SW 1271 (cell line): ENCODE measurements at places on chromosomes 3 and 15.

DNA sequence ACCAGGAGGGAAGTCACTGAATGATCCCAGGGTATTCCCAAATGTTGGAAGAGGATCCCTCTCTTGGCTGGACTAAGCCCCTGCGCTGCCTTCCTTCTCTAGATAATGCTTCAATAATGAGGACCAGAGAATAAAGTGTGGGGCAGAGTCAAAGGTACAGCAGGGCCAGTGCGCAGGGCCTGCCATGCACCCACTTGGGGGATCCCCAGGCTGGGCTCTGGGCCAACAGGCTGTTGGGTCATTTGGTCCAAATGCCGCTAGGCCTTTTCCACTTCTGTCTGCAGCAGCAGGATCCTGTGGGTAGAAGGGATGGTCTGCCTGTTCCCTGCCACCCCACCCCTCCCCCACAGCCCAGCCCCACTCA, 5.7 kb upstream of the CLK3 start:
- DNase-seq, result no peak

- DNase-seq, result no peak
Measured at GRCh38 chr3:192246847-192247559, 480.3 kb downstream of the FGF12 start.

GRCh38 chr3:100899440-100900091, 93.7 kb downstream of the ABI3BP start:
- DNase-seq, result no peak

DNA sequence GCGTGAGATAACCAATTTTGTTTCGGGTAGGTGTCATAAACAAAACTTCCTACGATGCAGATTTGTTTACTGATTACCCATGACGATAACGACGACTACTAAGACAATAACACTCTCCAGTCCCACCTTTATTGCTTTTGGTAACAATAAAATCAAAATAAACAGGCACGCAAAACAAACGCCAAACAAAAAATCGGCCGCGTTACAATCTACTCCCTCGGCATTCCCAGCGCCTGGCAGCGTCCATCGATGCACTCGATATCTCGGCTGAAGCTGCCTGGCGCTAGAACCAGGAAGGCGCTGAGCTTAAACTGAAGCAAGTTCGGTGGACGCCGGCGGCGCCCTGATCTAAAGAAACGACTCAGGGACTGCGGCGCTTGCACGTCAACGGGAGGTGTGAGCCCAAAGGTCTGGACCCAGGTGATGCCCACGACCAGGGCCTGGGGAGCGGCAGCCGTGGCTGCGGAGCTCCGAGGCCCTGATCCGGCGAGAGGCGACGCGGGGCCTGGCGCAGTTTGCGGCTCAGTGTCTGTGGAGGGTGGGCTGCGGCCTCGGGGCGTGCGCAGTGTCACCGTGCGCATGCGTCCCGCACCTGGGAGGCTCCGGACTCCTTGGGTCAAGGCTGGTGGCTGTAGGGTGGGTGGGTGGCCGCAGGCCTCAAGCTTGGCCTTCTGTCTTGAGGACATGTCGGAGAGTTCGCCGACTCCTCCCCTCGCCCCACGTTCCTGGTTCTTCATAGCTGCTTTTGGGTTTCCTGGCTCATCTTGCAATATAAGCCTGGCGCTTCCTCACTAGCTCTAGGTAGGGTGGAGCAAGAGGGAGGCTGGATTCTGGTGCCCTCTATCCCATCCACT, at the start of gene RSRC1:
TSS of gene RSRC1 (plus strand) at position 286 of the 854 bp plus-strand sequence. CDS start 12,016 bp downstream, outside the sequence.
- DNase-seq, result peak; percentile 77

DNA sequence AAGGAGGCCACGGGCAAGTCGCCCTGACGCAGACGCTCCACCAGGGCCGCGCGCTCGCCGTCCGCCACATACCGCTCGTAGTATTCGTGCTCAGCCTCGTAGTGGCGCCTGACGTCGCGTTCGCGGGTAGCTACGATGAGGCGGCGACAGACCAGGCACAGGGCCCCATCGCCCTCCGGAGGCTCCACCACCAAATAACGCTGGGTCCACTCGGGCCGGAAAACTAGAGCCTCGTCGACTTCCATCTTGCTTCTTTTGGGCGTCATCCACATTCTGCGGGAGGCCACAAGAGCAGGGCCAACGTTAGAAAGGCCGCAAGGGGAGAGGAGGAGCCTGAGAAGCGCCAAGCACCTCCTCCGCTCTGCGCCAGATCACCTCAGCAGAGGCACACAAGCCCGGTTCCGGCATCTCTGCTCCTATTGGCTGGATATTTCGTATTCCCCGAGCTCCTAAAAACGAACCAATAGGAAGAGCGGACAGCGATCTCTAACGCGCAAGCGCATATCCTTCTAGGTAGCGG, at the start of gene EPM2AIP1:
TSS of gene EPM2AIP1 (minus strand) at position 326 of the 520 bp plus-strand sequence. CDS start at position 272, 54 bp downstream.
- no peak for DNase-seq

GRCh38 chr15:42933886-42934667, 13.5 kb upstream of the TTBK2 start:
- no peak for DNase-seq

- DNase-seq, result no peak
Measured at GRCh38 chr15:34338347-34338746, 766 bp upstream of the SLC12A6 start.

- no peak for DNase-seq
Measured at GRCh38 chr3:171672124-171672523, 138.2 kb downstream of the PLD1 start.

- DNase-seq, result no peak
Measured at GRCh38 chr3:45575386-45575923, 19.1 kb upstream of the LIMD1 start.

DNA sequence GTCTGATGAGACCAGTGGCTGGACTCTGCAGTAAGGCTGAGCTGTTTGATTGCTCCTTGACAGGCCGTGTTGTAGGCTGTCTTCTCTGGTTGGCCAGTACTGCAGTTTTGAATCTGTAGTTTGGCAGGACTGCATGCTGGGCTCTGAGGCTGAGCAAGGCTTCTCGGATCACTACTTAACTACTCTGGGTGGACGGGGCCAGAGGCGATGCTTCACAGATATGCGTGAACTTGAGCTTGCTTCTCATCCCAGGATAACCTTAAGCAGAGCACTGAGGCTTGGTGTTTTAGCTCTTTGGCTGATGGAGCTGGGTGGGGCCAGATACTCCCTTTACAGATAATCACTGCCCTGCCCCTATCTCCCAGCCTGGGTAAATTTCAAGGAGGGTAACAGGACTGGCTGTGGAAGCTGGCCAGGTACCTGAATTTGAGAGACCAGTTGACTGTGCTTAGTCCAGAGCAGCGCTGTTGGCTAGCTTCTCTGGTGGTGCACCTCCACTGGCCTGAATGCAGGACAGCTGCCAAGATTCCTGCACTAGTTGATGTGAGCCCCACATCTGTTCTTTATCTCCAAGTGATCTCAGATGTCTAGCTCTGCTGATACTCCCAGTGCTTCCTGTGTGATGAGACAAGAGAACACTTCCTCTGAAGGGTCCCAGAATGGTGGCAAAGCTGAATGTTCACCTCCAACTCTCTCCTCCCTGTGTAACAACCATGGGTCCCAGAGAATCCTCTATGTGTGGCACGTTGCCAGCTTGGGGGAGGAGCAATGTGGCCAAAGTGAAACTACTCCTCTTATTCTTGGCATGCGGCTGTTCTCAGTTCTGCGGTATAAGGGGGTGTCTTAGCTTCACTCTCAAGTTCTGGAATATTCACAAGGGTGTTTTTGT, 37.9 kb downstream of the RPL39L start:
- DNase-seq, result no peak

DNA sequence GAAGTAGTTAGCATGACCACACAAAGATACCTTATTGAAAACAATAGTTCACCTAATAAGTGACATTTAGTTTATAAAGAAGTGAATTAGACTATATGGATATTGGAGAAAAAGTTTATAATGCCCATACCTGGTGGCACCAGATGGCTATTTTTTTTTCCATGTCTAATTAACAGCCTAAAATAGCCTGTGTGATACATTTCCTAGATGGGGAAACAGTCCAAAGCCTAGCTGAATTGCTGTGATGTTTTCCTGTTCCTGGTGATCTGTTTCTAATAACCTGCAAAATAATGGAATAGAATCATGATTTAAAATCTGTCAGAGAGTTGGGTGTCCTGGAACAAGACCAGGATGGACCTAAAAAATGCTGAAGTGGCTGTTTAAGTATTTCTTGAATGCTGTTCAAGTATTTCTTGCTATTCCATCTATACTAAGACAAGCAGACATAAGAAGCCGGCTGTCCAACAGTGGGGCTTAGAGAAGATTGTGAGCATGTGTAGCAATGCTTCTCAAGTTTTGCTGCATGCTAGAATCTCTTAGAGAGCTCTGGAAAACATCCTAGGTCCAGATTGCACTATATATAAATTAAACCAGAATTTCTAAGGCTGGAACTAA, 31.3 kb downstream of the LRRC3B start:
- no peak for DNase-seq

GRCh38 chr3:21893242-21893641, 142.2 kb upstream of the ZNF385D start:
- DNase-seq, result no peak

DNA sequence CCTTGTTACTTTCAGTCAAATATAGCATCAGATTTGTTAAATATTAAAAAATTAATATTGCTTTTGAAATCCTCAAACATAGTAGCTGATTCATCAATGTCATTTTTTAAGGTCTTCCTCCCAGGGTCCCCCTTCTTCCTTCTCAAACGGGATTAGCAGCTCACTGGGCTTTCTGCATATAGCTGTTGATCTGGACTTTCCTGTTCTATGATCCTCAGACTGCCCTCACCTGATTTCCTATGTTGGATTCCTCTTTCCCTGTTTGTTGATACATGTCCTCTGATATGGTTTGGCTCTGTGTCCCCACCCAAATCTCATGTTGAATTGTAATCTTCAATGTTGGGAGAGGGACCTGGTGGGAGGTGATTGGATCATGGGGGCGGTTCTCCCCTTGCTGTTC, 5.8 kb downstream of the GUCA1C start:
- DNase-seq, result no peak

DNA sequence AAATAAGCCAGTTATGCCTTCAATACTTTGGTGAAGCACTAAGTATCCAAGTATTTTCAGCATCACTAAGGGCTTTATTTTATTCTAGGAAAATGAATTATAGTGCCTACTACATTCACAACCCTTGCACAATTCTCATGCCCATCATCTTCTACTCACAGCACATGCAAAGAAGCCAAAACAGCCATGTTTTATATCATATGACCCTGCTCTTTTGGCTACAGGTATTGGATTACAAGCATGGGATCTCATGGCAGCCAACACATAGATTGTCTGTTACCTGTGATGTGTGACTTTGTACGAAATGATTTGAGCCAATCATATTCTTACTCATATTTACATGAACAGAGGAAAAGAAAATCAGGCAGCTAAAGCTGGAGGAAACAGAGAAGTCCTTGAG, 38.6 kb downstream of the STT3B start:
- DNase-seq, result no peak

- DNase-seq, result no peak
Measured at GRCh38 chr15:66130496-66131034, 123.0 kb downstream of the MEGF11 start.
